Cardiac muscle cell (in vitro differentiated cells and primary cell): ENCODE measurements at places on chromosomes 3 and 15. TPM values are rescaled to one million over a fixed set of nuclear protein-coding genes. Genes with fewer than 3 reads are reported as not detected.

- DNase-seq, result no peak
These were observed 1.3 kb downstream of the ABHD2 start for GRCh38 chr15:89089316-89090230.

- peak; percentile 64 for DNase-seq
These were observed 162.9 kb downstream of the CHSY1 start for GRCh38 chr15:101088788-101089578.

GRCh38 chr3:178522200-178523052 lies 13.8 kb upstream of the KCNMB2 start:
- DNase-seq, result no peak

DNA sequence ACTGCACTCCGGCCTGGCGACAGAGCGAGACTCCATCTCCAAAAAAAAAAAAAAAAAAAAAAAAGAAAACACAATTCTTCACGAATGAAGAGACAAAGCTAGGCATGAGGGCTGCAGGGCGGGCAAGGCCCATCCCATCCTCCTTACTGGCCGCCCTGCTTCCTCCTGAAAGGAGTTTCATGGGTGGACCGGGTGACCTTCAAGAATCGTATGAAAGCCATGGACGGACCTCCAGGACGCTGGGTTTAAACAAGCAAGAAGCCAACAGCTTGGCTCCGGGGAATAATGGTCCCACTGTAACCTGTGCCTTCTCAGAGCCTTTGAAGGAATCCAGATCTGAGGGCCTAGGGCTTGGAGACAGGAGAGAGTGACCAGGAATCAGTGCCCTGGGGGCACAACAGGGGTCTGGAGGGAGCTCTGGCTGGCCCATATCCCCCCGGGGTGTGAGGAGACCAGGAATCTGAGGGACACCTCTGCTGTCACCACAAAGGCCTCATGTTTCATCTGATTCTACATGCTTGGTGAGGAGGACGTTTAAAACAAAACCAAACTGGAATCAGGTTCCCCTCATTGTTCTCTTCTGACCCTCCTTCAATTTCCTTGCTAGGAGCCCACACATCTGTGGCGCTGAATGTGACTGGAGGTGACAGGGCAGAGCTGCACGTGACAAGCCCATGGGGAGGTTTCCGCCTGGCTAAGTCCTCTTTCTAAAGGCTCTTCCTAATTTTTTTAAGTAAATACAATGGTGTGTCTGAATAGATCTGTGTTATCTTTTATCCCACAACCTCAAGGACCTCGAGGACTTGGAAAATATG lies 46.1 kb downstream of the WHAMM start:
- DNase-seq, result no peak

- no peak for DNase-seq
These were observed 23.5 kb downstream of the LIMD1 start for GRCh38 chr3:45618081-45618509.

- DNase-seq, result no peak
These were observed 79.1 kb upstream of the ABI3BP start for GRCh38 chr3:101072300-101072699.

- no peak for DNase-seq
These were observed 46.6 kb downstream of the TYRO3 start for GRCh38 chr15:41605566-41605965.

DNA sequence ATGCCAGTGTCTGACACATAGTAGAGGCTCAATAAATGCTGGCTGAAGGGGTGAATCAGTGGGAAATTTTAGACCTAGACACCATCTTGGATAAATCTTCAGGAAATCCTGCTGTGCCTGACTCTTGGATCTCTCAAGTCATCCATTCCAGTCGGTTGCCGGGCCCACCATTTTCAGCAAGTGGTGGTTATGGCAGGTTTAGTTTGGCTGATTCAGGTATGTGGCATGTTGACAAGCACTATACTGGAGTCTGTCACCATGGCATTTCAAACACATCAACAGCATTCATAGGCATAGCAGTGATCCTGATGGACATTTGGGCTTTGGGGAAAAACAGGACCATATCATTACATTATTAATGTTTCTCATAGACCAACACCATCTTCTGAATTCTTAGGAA lies 25.7 kb upstream of the APH1B start:
- DNase-seq, result no peak

- DNase-seq, result no peak
These were observed 72.5 kb upstream of the TLE3 start for GRCh38 chr15:70170096-70170699.

- DNase-seq, result no peak
These were observed 63.2 kb upstream of the ATP11B start for GRCh38 chr3:182729903-182730674.

GRCh38 chr3:107323723-107324122 lies 53.5 kb upstream of the CCDC54 start:
- no peak for DNase-seq

DNA sequence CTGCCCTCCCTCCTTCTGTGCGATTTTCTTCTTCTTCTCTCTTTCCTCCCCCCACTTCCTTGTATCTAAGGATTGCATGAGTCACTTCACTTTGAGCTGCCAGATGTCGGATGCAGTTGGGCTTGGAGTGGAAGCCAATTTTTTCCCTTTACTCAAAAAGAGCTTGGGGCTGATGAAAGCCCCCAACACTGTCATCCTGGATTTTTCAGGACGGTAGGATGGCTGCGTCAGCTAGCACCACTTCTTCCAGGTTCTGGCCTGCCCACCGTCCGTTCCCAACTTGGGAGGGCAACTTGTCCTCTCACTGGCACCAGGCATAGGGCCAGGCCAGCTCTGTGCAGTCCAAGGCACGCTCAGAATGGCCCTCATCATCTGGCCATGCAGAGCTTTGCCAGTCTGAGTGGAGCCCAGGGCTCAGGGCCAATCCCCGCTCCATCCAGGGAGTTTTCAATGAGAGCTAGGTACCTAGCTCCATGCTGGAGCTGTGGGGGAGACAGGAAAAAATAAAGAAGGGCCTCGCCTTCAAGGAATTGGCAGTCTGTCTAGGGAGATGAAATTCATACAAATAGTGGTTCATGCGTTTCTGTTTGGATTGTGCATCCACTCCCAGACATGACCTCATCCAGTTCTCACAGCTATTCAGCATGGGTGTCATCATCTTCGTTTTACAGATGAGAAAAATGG lies 47.7 kb upstream of the INSYN1 start:
- DNase-seq, result peak; percentile 84

GRCh38 chr3:107962946-107963345 lies 127.9 kb downstream of the CD47 start:
- no peak for DNase-seq

DNA sequence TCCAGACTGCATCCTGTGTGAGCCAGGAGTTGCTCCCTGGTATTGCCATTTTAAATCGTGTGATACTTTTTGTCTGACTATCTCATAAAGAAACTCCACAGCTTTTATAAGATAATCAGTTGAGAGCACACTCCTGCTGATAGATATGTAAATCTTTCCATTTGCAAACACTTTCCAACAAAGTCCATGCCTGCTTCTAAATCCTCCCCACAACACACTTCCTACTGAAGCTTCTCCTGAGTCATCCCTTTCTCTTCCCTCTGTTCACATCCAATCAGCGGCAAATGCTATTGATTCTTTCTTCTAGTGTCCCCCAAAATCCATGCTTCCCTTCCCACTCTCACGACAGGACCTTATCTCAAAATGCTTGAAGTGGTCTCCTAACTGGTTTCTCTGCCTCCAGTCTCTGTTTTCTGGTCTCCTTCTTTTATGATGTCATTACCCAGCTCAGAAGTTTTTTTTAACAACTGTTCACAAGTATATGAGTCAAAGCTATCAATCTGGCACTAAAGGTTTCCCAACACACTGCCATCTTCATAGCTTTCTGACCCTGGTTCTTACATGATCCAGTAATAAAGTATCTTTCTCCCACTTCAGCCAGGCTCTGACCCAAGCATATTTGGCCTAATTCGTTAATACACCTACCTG lies 4.5 kb upstream of the WWTR1 start:
- DNase-seq, result no peak

GRCh38 chr15:71508081-71508682 lies 302.2 kb upstream of the NR2E3 start:
- no peak for DNase-seq

GRCh38 chr15:51938286-51938685 lies 33.3 kb downstream of the LEO1 start:
- DNase-seq, result no peak

DNA sequence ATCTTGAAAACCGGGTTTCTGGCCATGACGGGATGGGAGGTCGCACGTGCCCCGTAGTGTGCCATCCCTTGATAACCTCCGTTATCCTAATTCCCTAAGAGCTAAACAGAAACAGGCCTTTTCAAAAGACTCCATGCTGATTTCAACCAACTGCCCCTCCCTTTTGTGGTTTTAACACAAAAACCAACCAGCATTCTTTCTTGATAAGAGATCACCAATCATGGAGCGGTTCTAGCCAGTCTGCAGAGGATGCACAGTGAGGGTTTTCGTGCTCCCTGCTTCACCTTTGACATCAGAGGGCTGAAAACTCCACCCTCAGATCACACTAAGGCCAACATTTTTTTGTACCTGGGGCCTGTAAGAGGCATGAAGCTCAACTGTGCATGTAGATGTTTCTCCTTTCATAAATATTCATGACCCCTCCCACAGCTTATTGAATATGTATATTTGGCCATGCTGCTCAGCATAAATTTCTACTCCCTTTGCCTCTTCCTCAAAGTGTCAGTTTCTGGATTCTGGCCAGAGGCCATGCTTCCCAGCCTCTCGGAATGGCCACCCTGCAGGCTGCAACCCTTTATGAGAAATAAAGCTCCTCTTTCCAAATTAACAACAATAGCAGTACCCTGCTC lies 41.3 kb downstream of the FAM3D start:
- DNase-seq, result no peak

GRCh38 chr3:128289534-128289933 lies 136.3 kb downstream of the EEFSEC start:
- DNase-seq, result no peak

DNA sequence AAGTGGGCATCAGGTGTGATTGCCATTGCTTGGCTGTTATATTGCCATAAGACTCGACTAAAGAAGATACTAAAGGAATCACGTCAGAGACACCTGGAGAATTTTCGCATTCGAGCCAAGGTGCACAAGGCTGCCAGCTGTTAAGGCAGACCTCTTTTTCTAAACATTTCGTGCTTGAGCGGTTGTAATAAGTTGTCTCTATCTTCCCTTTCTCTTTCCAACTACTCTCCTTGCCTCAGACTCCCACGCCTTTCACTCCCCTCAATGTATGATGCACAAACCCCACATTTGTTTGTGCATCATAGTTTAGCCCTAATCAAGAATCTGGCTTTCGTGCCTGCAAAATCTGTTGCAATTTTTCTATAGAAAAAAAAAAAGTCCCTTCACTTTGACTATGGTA lies 118.0 kb downstream of the IQCH start:
- no peak for DNase-seq

DNA sequence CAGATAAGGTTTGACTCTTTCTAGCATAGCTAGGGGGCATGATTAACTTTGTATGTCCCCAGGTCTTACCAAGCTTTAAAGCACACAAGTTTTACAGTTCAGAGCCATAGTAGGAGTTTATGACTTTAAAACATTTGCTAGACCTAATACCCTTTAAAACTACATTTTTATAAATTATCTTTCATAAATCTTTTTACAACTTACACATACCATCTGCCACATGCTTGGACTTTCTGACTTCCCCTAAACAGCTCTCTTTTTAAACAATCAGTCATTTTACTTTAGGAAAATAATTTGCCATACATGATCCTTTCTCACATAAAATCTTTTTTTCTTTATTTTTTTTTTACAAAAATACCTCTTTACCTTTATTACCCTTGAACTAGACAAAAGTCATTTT lies 735.3 kb upstream of the CADM2 start:
- no peak for DNase-seq

GRCh38 chr3:169591983-169592644 lies 71.4 kb downstream of the MECOM start:
- DNase-seq, result no peak

GRCh38 chr3:9675736-9676290 lies 26.5 kb downstream of the MTMR14 start:
- DNase-seq, result no peak

DNA sequence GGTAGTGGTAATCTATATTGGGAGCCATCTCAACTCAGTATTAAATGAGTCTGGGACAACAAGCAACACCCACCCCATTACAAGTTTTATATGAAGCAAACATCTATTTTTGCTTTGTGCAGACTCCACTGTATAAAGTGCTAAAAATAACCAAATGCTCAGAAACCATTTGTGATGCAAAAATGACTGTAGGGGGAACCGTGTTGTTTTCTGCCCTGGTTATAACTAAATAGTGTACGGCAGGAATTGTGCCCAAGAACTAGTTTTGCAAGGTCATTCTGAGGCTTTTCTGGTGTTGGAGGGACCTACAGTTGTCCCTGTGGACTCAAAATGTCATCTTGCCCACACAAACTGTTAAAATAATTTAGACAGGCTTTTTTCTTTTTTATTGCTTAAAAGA lies 88.3 kb downstream of the ITPR1 start:
- DNase-seq, result no peak

- DNase-seq, result no peak
These were observed 13.8 kb upstream of the GATA2 start for GRCh38 chr3:128506754-128507153.

GRCh38 chr3:61649381-61650170 lies 88.2 kb downstream of the PTPRG start:
- DNase-seq, result no peak

DNA sequence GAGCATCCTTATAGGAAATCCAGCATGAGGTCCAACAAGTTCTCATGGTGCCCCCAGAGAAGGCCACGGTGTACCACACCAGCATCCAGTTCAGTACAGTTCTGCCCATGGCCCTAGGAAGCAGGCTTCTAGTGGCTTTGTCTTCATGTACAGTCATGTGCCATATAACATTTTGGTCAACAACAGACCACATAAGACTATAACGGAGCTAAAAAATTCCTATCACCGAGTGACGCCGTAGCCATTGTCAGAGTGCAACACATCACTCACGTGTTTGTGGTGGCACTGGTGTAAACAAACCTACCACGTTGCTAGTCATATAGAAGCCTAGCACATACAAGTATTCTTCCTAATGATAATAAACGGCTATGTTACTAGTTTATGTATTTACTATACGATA lies 209.0 kb downstream of the ARRDC4 start:
- no peak for DNase-seq

The GNB4 gene
- total RNA-seq, result 19.9 and 26.7 TPM in 2 replicates

The GPR62 gene
- 0.42 and 1.1 TPM in 2 replicates for total RNA-seq

The CFAP20DC gene
- 0.53 and 1.3 TPM in 2 replicates for total RNA-seq

The CTXN2 gene
- not detected in 2 replicates for total RNA-seq

The NLGN1 gene
- 7.6 and 10.9 TPM in 2 replicates for total RNA-seq

The CCDC9B gene
- 8.2 and 9.6 TPM in 2 replicates for total RNA-seq

The COL8A1 gene
- 1.5 and 6.9 TPM in 2 replicates for total RNA-seq
